Stimulated activated CD8-positive, alpha-beta memory T cell treated with anti-CD3 and anti-CD28 coated beads, Interleukin-7, amount 100 ng/mL, for 48 hours (primary cell): ENCODE measurements at places on chromosomes 16 and 17.

- no peak for DNase-seq
Measured at GRCh38 chr17:80068301-80069222, 32.1 kb downstream of the CCDC40 start.

DNA sequence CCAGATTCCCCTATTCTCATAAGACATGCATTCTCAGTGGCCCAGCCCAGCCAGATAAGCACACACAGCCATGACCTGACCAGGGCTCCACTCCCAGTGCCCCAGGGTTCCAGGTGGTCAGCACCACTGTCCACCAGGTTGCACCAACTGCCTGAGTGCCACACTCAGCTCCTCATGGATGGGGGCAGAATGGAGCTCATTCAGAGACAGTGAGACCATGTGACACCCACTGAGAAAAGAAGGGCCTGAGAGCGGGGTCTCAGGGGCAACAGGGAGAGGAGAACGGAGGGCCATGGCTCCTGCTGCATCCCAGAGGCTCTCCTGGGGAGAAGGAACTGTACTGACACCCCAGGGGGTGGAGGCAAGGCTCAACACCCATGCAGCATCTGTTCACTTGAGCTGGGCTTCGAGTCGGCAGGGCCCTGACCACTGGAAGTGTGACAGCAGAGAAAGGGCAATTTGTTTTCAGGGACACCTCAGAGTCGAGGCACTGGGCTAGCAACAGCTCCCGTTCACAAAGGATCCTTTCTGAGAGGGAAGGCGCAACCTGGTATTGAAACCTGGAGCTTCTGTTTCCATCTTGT, 18.7 kb upstream of the SLC38A8 start:
- no peak for DNase-seq

- DNase-seq = no peak
Measured at GRCh38 chr17:74631468-74632450, 8.2 kb upstream of the CD300E start.

GRCh38 chr16:56626685-56627084, 1.1 kb downstream of the MT1E start:
- no peak for DNase-seq

DNA sequence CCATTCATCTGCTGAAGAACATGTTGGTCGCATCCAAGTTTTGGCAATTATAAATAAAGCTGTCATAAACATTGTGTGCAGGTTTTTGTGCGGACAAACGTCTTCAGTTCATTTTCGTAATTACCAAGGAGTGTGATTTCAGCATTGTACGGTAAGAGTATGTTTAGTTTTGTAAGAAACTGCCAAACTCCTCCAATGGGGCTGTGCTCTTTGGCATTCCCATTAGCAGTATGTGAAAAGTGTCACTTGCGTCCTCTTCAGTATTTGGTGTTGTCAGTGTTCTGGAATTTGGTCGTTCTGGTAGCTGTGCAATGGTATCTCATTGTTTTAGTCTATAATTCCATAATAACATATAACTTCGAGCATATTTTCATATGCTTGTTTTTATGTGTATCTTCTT, 120.9 kb downstream of the BCAS3 start:
- DNase-seq = no peak

DNA sequence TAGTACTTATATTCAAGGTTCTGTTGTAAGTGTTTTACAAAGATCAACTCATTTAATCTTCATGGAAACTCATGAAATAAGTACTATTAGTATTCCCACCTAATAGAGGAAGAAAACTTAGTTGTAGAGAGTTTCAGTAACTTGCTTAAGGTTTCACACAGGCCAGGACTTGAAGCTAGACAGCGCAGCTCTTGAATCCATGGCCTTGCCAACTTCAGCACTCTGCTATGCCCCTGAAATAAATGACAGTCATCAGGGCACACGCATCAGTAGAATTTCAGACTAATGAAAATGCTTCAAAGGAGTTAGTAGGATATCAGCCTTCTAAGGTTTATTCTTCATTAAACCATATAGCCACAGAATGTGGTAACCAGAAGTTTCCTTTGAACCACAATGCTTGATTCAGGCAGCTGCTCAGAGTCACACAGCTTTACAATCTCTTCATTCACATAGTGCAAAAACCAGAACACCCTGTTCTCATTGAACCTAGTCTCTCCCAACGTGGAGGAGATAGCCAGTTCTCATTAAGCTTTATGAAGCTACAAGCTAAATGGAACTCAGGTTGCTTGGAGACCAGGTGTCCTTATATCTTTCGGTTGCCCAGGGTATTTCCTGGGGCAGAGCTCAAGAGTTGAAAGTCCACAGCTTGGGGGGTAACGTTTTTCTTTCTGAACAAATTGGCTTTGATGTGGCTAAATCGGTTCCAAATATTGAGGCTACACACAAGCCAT, 39.7 kb downstream of the KCNJ2 start:
- no peak for DNase-seq

GRCh38 chr17:64983708-64984107, 64.4 kb upstream of the LRRC37A3 start:
- DNase-seq = no peak

DNA sequence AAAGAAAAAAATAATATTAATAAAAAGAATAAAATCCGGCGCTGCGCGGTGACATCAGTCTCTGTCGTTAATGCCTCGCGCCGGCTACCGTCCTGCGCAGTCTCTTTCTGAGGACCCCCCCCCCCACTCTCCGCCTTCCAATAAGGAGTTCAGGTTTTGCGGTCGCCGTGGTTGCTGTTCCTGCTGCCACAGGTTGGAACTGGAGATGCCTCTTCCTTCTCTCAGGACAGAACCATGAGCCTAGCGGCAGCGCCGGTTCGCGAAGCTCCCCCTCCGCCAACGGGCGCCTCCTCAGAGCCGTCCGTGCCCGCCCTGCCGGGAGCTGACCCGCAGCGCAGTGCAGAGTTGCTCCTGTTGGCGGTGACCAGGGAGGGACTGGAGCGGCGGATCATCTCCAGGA, 2093.4 kb downstream of the TP53TG3F start:
- no peak for DNase-seq

DNA sequence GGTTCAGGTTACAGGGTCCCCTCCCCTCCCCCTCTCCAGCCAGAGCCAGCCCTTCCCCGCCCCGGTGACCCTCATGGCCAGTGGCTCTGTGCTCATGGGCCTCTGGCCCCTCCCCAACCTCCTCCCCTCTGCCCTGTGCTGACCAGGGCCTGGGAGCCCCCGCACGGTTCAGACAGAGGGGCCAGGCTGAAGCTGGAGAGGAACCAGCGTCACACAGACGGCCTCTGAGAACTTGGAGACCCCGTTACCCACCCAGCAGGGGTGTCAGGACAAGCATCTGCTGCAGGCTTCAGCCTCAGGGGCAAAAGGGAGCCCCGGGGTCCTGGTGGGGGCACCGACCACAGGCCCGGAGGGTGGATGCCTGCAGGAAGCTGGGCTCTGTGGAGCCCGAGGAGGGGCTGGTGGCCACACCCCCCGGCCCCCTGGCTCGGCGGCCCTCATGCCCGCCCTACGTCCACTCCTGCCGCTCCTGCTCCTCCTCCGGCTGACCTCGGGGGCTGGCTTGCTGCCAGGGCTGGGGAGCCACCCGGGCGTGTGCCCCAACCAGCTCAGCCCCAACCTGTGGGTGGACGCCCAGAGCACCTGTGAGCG, at the start of gene WFIKKN1:
TSS of gene WFIKKN1 (plus strand) at position 171 of the 591 bp plus-strand sequence. CDS start at position 440, 269 bp downstream.
- DNase-seq = no peak

DNA sequence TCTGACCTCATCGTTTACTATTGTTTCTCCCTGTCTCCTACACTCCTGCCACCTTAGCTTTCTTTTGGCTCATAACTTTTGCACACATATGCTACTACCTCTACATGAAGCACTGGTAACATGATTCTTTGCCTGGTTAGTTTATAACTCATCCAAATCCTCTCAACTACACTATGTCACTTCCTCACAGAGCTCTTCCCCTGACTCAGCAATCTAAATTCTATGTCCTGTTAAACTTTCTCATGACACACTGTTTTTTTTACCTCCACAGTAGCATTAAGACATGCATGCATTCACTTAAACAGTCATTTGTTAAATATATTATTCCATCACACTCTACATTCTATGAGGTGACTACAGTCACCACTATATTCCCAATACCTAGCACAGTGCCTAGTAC, 19.7 kb downstream of the APPBP2 start:
- no peak for DNase-seq

DNA sequence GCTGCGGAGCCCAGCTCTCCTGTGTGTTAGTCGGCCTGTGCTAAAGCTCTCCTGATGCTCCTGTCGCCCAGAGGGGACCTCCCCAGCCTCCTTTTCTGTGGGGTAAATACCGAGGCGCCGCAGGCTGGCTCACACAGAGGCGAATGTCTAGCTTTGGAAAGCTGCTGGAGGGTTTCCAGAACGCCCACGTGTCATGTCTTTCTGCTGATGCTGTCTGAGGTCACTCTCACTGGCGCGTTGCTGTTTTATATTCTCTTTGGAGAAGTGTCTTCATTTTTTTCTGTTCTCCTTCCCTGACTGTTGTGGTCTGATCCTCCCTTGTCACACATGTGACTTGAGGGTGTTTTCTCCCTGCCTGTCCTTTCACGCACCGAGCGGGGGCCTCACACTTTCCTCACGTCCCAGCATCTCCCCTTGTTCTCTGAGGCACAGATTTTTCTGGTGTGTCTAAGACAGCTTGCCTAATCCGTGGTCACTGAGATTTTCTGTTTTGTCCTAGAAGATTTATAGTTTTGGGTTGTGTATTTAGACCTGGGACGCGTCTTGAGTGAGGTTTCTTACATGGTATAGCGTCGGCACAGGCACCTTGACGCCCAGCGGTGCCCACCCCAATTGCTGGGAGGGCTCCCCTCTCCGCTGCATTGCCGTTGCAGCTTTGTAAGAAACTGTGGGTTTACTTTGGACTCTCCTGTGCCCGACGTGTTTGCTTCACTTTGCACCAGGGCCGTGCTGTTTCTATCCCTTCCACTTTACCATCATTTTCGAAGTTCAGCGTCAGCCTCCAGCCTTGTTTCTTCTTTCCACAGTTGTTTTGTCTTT, 92.1 kb upstream of the ZNF750 start:
- no peak for DNase-seq

DNA sequence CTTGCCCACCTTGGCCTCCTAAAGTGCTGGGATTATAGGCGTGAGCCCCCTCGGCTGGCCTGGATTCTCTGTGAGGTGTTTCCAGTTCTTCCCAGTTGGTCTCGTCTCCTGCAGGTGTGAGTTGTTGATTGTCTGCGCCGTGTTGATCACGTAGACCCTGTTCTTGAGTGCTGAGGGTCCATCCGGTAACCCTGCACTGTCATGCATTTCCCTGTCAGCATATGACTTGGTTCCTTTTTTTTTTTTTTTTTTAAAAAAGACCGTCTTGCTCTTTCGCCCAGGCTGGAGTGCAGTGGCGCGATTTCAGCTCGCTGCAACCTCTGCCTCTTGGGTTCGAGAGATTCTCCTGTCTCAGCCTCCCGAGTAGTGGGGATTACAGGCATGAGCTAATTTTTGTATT, 17.3 kb downstream of the MGRN1 start:
- DNase-seq = no peak

- no peak for DNase-seq
Measured at GRCh38 chr16:13944816-13945215, 24.9 kb downstream of the ERCC4 start.

DNA sequence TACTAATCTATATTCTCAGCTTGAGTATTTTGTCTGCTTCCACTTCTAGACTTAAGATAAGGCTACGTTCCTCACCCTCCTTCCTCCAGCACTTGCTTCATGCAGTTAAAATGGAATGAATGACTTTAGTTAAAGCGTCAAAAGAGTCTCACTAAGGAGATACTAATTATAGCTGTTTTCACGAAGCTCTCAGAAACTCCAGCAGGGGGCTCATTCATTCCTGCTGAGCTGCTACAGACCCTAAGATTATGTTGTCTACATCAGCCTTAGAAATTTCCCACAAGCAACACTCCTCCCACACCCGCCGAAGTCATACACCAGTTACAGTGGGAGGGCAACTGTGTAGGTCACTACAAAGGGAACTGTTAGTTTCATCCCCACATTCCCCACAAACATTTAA, 57.0 kb upstream of the KIFC3 start:
- DNase-seq = no peak

DNA sequence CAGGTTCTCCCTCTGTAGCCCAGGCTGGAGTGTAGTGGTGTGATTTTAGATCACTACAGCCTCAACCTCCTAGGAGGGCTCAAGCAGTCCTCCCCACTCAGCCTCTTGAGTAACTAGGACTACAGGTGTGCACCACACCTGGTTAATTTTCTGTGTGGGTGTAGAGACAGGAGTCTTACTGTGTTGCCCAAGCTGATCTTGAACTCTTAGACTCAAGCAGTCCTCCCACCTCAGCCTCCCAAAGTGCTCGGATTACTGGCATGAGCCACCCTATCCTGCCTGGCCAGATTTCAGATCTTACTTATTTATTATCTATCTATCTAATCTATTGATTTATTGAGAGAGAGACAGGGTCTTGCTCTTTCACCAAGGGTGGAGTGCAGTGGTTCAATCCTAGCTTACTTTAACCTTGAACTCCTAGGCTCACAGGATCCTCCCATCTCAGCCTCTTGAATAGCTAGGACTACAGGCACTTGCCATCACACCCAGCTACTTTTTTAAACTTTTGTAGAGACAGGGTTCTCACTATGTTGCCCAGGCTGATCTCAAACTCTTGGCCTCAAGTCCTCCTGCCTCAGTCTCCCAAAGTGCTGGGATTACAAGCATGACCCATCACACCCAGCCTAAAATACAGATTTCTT, 61.8 kb downstream of the TUBD1 start:
- no peak for DNase-seq

- no peak for DNase-seq
Measured at GRCh38 chr16:8712589-8713361, 38.4 kb downstream of the ABAT start.

GRCh38 chr17:2883544-2884213, 87.4 kb downstream of the RAP1GAP2 start:
- no peak for DNase-seq

GRCh38 chr17:73795730-73796129, 151.5 kb upstream of the SDK2 start:
- DNase-seq = no peak

- DNase-seq = no peak
Measured at GRCh38 chr17:30137158-30137557, 20.5 kb downstream of the NSRP1 start.

DNA sequence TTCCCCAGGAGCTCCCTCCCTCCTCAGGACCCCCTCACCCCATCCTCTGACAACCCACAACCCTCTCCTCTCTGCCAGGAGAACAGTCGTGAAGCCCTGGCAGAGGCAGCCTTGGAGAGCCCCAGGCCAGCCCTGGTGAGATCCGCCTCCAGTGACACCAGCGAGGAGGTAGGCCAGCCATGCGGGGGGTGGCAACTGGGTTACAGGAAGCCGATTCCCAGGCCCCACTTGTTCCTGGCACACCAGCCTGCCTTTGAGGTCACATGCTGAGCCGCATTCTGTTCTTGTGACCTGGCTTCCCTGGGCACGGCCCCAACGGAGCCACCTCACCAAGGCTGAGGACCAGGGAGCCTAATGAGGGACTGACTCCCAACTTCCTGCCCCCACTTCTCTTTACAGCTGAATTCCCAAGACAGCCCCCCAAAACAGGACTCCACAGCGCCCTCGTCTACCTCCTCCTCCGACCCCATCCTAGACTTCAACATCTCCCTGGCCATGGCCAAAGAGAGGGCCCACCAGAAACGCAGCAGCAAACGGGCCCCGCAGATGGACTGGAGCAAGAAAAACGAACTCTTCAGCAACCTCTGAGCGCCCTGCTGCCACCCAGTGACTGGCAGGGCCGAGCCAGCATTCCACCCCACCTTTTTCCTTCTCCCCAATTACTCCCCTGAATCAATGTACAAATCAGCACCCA, 7.9 kb downstream of the NAT9 start:
- DNase-seq = no peak
